Activated CD4-positive, alpha-beta T cell treated with anti-CD3 and anti-CD28 coated beads, Interleukin-2, amount 50 U/mL, for 24 hours (primary cell): ENCODE measurements at places on chromosomes 3 and 15.

GRCh38 chr3:61627768-61628185 is 66.4 kb downstream of the PTPRG start:
- DNase-seq = no peak

GRCh38 chr3:66592927-66593625 is 92.3 kb upstream of the LRIG1 start:
- no peak for DNase-seq

DNA sequence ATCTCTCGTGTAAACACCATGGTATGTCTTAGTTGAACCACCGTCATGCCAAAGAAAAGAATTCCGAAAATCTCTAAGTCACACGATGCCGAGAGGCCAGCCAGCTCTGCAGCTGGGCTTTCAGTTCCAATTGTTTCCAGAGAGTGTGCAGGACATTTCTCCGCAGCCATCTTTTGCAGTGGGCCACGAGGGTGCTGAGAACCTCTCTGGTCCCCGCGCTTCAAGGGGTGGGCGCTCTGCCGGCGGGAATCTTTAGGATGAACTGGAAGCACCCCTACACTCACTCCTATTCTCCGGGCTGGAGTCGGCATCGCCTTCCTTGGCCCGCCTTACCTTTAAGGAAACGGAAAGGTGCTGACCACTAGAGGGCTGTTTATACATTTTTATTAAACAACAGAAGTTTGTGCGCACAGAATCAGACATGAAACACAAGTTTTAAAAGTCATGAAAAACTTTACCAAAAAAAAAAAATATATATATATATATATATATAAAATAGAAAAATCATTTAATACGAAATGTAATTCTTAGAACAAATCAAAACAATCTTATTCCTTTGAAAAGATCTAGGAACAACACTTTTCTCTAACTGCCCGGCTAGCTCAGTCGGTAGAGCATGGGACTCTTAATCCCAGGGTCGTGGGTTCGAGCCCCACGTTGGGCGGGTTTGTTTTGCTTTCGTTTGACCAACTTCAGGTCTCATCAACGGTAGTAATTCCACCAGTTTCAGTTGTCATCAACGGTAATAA is 12.5 kb upstream of the MORF4L1 start:
- DNase-seq = peak; percentile 78

DNA sequence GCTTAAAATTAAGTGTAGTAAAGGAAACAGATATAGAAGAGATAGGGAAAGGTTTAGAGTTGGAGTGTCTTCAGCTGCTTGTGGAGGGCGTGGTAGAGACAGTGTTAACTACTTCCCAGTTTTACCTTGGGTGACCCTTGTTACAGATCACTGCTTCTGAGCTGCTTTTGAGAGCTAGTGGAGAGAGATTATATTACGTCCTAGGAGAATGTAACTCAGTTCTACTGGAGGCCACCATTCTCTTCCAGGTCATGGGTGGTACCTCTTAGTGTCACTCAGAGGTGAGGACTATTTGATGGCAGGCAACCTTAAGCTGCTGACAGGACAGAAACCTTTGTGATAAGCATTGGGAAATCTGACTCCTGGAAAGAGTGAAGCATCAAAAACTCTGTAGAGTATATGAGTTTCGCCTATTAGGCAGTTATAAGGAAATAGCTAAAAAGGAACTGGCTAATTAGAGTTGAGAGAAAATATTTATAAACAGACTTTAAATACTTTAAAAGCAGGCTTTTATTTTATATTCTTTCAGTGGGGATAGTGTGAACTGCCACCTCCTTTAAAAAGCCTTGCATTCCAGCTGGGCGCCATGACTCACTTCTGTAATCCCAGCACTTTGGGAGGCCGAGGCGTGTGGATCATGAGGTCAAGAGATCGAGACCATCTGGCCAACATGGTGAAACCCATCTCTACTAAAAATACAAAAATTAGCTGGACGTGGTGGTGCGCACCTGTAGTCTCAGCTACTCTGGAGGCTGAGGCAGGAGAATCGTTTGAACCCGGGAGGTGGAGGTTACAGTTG is 106.5 kb downstream of the ZNF609 start:
- DNase-seq = no peak

DNA sequence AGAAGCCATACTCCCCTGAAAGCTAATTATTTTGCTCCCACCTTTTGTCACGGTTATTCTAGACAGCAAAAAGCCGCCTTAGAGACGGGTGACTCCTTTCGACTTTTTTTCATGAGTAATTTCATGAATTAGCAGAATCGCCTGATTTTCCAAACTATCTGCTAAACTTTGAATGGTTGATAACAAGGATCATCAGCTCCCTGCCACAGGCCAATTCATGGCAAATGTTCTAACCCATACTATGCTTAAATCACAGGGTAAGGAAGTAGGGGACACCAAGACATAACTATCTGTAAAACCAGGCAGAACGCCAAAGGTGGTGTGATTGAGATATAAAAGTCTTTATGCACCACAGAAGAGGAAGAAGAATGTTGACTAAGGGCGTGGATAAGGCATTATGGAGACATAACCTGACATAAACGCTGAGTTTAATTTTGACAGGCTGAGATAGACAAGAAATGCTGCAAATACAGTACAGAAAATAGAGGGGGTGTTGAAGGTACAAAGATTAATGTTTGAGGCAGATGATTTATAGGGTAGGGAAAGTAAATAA is 891 bp upstream of the DMXL2 start:
- DNase-seq = no peak

- no peak for DNase-seq
Measured at GRCh38 chr3:197445896-197446699, 109.7 kb downstream of the BDH1 start.

DNA sequence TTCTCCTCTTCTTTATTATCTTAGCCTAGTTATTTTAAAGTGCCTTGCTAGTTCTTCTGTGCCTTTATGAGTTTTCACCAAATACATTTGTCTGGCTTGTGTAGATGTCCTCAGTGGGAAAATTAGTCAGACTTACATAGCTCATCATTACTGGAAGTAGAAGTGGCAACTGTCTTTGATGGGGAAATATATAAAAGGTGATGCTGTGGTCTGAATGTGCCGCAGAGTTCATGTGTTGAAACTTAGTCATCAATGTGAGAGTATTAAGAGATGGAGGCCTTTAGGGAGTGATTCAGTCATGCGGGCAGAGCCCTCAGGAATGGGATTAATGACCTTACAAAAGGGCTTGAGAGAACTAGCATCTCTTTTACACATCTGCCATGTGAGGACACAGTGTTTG is 6.4 kb upstream of the ERICH6 start:
- no peak for DNase-seq

DNA sequence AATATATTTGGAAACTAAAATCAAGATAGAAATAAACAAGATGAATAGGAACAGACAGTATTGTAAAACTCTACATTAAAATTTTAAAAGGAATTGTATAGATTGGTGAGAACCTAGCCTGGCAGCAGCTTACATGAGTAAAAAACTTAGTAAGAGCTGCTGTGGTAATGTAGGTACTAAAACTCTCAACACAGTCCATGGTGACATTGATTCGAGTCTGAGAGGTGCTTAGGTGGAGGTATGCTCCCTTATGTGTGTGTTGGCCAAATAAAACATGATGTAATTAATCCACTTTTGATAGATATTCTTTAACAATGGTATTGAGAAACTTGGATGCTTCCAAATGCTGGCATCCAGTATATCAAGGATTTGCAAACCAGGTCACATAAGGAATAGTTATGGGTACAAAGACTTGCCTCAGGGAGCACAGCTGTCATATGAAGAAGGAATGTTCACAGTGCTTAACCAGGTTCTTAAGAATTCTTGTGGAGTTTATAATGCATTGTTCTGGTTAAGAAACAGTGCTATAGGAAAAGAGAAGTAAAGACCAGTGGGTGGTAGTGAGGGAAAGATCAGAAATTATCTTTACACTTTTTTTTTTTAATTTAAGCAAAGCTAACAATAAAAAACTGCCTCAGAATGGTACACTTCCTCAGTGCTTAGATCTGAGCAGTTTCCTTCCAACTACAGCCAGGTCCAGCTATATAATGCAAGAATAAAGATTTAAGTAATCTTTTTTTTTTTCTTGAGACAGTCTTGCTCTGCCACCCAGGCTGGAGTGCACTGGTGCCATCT is 24.6 kb upstream of the IL20RB start:
- no peak for DNase-seq
